ENCODE measurements at places on chromosomes 7 and 10.

GRCh38 chr7:150945171-150945852 lies 32.8 kb downstream of the KCNH2 start:
- DNase-seq = no peak

DNA sequence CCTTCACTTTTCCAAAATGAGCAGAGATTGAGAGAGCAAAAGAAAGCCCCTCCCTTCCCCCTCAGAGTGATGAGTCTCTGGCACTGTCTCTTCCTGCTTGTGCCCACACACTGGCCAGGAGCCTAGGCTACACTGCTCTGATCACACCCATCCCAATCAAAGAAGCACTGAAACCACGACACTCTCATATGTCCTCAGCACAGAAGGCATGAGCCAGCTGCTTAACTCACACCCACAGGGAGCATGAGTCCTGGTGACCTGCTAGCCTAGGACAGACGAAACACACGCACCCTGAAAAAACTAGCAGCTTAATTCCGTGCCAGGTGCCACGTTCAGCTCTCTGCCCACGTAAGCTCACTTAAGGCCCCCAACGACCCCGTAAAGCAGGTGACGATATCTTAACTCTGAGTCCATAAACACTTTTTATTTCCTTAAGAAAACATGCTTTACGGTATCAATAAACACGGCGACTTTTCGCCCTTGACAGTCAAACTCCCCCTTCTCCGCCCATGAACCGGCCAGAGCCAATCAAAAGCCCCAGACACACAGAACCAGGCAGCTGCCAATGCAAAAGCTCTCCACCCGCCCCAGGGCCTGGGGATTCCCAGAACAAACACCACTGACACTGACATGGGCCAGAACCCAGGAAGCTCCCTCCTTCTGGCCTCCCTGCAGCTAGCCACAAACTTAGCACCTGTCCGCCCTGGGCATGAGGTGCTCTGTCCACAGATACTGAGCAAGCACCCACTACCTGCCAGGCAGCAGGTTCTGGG lies 69.0 kb downstream of the TNRC18 start:
- no peak for DNase-seq

- DNase-seq = no peak
Measured at GRCh38 chr7:25083201-25083600, 41.9 kb downstream of the CYCS start.

GRCh38 chr10:75472685-75473084 lies 41.3 kb downstream of the LRMDA start:
- no peak for DNase-seq

DNA sequence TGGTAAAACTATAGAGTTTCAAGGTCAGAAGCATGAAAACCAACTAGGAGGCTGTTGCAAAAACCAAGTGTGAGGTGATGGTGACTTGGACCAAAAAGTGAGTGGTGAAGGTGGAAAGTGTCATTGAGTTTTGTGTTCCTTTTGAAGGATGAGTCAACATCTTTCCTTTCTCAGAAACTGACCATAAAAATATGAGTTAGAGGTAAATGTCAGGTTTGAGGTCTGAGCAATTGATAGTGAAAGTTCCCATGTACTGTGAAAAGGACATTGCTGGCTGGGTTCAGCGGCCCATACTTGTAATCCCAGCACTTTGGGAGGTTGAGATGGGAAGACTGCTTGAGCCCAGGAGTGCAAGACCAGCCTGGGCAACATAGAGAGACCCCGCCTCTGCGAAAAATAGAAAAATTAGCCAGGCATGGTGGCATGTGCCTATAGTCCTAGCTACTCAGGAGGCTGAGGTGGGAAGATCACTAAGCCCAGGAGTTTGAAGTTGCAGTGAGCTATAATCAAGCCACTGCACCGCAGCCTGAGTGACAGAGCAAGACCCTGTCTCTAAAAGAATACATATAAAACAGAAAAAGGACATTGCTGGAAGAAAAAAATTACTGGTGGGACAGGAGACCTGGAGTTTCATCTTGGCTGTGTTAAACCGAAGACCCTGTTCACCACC lies 89.3 kb upstream of the ARID5B start:
- no peak for DNase-seq

DNA sequence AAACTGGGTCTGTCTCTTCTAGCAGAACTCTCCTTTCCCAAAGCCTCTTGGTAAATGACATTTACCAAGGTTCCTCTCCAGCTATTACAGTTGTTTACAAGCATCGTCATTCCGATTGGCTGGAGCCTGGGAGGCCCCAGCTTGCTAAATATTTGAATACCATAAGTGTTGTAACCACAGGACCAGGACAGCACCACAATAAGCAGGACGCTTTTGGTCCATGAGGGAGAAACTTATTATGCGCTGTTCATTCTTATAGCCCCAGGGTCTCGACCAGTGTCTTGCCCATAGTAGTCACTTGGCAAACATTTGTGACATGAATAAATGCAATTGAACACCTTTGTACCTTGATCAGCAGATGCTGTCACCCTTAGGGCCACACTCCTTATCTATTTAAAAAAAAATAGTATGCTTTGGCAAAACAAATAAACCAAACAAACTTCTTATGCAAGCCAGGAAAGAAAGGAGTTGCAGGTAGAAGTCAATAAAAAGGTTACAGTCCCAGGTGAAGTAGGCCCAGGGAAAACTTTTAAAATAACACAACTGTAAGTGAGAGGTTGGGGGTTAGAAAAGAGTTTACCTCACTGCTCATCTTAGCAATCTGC lies 32.8 kb downstream of the NRAP start:
- no peak for DNase-seq

DNA sequence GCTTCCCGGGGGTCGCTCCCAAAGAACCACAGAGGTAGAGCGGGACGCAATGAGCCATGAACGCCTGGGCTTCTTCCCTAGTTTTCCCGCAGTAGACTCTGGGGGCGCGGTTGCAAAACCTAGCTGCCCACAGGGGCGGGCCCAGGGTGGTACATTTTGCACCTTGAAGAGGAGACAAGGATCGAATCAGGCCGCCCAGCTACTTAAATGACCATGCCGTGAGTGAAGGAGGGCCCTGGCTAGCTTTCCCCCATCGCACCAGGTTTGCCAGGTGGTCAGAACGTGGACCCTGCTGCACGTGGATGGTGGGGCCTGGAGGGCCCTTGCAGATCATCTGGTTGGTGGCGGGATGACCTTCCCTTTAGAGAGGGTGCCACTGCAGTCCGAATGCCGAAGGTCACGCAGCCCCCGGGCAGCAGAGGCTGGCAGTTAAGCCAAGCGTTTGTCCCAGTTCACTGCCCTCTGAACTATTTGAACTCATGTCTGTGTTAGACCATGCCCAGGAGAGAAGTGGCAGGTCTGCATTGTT lies 604 bp upstream of the SHTN1 start:
- DNase-seq = no peak

DNA sequence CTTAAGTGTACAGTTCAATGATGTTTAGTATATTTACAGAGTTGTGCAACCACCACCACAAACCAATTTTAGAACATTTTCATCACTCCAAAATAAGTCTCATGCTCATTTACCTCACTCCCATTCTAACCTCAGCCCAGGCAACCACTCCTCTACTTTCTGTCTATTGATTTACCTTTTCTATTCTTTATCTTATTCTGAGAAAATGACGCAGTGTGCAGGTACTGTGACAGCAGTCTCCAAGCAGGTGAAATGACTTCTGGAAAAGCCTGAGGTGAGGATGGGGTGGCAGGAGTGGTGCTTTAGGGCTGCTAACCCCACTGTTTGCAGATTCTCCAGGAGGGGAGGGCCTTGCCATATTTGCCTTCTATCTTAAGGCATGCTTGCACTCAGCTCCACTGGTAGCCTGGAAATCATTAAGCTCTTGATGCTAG lies 39.5 kb downstream of the GARS1 start:
- DNase-seq = no peak

- DNase-seq = no peak
Measured at GRCh38 chr10:97024168-97025073, 161.3 kb downstream of the SLIT1 start.

DNA sequence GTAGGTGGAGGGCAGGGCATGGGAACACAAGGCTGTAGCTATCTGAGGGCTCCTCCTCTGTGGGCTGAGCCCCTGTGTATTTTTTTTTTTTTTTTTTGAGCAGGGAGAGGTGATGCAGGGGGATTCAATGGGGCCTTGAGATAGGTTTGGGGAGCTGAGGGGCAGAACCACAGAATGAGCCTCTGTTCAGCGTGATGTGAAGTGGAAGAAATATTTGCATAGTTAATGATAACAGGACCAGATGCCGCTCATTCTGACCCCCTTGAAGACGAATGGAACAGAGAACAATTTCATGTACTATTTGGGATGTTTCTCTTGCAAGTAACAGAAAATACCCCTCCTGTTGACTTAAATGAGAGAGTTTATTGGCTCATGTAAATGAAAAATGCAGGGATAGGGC lies 69.7 kb upstream of the EMX2 start:
- no peak for DNase-seq

- no peak for DNase-seq
Measured at GRCh38 chr10:100568912-100569311, 33.2 kb downstream of the HIF1AN start.

All from effector memory CD8-positive, alpha-beta T cell (primary cell).